ENCODE measurements at places on chromosomes 13 and 19.

DNA sequence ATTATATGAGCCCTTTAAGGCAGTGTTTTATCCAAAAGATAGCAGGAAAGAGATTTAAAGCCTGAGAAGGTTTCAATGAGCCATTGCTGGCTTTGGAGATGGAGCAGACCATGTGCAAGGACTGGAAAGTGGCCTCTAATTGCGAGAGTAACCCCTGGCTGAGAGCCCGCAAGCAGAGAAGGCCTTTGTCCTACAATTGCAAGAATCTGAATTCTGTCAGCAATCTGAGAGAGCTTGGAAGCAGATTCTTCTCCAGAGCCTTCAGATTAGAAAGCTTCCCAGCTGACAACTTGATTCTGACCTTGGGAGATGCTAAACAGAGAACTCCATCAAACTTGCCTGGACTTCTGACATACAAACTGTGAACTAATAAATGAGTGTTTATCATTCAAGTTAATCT, 528.7 kb upstream of the KLF12 start:
- DNase-seq = no peak

DNA sequence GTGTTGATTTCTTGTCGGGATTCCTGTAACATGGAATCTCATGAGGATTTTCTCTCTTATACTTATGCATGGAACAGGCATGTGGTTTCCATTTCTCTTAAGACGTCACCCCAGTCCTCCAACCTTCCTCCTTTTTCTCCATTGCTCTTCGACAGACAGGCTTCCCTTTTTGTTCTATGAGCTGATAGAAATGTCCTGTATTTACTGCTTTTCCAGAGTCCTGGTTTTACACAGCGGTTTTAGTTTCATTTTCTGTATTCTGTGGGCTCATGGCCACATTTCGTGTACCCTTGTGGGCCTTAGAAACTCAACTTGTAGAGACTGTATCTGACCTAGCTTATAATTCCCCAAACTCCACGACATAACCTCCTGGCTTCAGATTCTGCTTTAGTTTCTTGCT, 113.1 kb downstream of the PAN3 start:
- DNase-seq = no peak

GRCh38 chr13:51577690-51578089, 6.6 kb upstream of the WDFY2 start:
- DNase-seq = no peak

DNA sequence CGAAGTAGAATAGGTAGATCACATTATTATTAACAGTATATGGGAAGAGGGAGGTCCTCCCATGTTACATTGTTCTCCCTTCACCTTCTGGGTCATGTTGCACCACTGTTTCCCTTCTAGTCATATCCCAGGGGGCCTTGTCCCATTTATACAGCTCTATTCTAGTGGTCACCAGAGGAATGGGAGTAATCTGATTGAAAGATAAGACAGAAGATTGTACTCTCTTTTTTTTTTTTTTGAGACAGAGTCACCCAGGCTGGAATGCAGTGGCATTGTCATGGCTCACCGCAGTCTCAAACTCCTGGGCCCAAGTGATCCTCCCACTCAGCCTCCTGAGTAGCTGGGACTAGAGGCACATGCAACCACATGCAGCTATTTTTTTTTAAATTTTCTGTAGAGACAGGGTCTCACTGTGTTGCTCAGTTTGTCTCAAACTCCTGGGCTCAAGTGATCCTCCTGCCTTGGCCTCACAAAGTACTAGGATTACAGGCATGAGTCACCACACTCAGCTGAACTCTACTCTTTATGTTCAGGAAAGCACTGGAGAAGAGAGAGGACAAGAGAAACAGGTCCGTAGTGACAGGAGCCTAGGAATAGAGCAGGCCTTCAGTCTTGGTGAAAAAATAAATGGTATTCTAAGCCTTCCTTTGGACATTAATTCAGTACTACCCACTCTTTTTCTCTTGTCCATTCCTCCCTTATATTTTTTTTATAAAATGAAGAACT, 4.3 kb upstream of the ZNF529 start:
- DNase-seq = no peak

GRCh38 chr19:58453743-58454142, 2.3 kb downstream of the ZNF324B start:
- DNase-seq = no peak

DNA sequence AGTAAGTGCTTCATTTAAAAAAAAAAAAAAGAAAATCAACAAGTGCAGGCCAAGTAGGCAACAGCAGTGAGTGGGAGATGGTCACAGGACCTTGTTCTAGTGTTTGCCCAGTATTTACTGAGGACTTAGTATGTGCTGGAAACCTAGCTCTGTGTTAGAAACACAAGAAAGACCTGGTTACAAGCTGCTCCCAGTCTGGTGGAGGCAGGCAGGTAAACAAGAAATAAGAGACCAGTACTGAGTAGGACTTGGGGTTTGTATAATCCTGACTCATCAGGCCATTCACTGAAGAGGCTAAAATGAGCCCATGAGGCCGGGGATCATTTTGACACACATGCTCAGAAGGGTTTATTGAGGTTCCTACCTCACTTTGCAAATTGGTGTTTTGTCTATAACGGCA, 21.5 kb upstream of the SERPINE3 start:
- DNase-seq = no peak

GRCh38 chr19:7349961-7350711, 1.4 kb downstream of the ARHGEF18 start:
- no peak for DNase-seq

DNA sequence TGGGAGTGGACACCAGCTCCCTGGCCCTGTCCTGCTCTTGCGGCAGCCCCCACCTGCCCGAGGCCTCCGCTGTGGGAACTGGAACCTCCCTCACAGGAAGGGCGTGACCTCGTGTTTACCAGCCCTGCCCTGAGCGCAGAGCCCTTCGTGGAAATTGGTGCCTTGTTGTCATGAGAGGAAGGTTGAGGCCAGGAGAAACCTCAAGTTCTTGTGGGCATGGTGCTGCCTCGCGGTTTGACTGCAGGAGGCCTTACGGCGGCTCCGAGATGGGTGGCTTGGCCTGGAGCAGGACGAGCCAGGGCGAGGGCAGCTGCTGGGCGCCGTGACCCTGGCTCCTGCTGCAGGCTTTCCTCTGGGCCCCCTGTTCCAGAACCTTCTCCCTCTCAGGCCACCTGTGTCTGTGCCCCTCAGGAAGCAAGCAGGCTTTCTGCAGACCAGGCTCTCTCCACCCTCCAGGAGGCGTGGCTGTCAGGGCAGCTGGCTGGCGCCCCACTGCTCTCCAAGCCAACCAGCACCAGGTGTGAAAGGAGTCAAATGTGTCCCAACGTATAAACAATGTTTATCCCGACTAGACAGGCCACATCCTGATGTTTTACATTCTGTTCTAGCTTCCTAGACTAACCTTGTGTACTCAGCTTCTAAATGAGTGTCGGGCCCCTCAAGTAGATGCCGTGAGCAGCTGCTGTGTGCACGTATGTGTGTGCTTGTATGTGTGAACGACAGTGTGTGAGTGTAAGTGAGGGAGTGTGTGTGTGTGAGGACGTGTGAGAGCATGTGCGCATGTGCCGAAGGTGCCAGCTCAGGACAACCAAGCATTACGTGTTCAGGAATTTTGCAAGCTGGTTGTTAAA, 10.4 kb upstream of the RASA3 start:
- no peak for DNase-seq

GRCh38 chr13:68888832-68889231, 1218.8 kb upstream of the ATXN8OS start:
- DNase-seq = no peak

Data from stimulated activated CD8-positive, alpha-beta memory T cell treated with anti-CD3 and anti-CD28 coated beads, Interleukin-15, amount 100 ng/mL, for 4 hours (primary cell).